ENCODE measurements at places on chromosomes 12 and 14.

DNA sequence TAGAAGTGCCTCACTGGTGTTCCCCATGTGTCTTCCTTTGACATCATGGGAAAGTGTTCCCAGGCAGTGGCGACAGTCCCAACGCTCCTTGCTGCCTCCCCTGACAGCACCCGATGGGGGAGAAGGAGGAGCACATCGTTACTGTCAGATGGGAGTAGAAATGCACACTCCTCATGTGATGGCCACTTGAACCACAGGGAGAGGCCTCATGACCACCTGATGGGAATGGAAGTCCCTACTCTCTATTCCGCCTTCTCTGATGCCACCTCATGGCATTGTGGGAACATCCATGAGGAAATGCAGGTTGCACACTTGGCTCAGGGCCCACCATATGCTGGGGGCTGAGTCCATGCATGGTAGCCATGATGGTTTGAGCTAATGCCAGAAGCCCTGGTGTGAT is 14.3 kb upstream of the CORO1C start:
- DNase-seq: no peak

DNA sequence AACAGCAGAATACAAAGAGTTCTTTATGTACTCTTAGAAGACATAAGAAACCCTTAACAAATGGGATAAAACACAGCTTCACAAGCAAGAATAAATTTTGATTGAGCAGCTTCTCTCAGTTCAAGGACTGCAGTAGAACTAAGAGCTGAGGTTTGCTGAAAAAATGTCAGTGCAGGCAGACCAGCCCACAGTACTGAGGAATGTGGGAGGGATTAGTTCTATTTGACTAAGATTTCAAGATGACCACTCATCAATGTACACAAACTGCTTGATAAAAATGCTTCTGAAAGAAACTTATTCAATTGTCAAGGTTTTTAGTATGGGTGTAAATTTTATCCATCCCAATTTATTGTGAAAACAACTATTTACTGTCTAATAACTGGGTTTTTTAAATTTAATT is 138.4 kb downstream of the SEC23A start:
- DNase-seq: no peak

DNA sequence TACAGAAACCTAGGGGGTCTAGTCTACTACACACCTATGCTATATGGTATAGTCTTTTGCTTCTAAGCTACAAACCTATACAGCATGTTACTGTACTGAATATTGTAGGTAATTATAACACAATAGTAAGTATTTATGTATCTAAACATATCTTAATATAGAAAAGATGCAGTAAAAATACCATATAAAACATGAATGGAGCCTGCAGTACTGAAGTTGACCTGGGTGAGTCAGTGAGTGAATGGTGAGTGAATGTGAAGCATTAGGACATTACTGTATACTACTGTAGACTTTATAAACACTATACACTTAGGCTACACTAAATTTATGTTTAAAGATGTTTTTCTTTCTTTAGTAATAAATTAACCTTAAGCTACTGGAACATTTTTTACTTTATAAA is 13.1 kb upstream of the ABCD2 start:
- no peak for DNase-seq

DNA sequence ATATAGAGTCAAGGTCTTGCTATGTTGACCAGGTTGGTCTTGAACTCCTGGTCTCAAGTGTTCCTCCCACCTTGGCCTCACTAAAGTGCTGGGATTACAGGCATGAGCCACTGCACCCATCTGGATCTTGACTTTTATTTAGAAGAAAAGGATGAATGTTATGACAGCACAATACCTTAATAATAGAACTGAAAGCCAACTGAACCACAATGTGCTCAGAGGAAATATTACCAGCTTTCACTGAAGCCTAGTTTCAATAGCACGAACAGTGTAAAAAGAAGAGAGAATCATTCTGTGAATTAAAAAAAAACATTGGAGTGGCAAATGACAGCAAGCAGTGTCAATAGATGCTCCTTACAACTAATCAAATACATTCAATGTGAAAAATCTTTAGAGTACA is 239.2 kb upstream of the RMST start:
- no peak for DNase-seq

DNA sequence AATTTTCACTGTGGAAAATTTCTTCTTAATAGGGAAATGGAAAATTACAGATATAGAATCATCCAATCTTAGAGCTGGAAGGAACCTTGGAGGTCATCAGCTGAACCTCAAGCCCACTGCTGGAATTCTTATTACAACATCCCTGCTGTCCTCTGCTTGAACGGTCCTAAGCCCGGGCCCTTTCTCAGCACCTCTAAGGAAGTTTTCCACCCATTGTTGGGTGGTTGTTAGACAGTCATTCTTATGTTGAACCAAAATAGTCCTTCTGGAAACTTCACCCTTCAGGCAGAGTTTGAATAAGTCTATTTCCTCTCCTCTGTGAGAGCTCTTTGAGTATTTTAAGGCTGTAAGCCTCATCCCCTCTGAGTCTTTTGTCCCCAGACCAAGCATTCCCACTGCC is 70.7 kb downstream of the ZFP36L1 start:
- no peak for DNase-seq

- no peak for DNase-seq
Measured at GRCh38 chr12:130117701-130118100, 44.6 kb upstream of the FZD10 start.

GRCh38 chr12:93019212-93019927 is 90.3 kb upstream of the EEA1 start:
- DNase-seq: no peak

GRCh38 chr12:2647186-2647585 is 147.6 kb upstream of the FKBP4 start:
- DNase-seq: no peak

GRCh38 chr14:61517911-61518384 is 177.4 kb upstream of the HIF1A start:
- no peak for DNase-seq

- DNase-seq: no peak
Measured at GRCh38 chr12:67626156-67626555, 22.4 kb upstream of the DYRK2 start.

- no peak for DNase-seq
Measured at GRCh38 chr12:911191-911826, 38.2 kb downstream of the RAD52 start.

GRCh38 chr14:23408307-23408630 is 196 bp upstream of the MYH6 start:
- DNase-seq: no peak

- DNase-seq: no peak
Measured at GRCh38 chr12:130680451-130680990, 35.6 kb downstream of the RIMBP2 start.

DNA sequence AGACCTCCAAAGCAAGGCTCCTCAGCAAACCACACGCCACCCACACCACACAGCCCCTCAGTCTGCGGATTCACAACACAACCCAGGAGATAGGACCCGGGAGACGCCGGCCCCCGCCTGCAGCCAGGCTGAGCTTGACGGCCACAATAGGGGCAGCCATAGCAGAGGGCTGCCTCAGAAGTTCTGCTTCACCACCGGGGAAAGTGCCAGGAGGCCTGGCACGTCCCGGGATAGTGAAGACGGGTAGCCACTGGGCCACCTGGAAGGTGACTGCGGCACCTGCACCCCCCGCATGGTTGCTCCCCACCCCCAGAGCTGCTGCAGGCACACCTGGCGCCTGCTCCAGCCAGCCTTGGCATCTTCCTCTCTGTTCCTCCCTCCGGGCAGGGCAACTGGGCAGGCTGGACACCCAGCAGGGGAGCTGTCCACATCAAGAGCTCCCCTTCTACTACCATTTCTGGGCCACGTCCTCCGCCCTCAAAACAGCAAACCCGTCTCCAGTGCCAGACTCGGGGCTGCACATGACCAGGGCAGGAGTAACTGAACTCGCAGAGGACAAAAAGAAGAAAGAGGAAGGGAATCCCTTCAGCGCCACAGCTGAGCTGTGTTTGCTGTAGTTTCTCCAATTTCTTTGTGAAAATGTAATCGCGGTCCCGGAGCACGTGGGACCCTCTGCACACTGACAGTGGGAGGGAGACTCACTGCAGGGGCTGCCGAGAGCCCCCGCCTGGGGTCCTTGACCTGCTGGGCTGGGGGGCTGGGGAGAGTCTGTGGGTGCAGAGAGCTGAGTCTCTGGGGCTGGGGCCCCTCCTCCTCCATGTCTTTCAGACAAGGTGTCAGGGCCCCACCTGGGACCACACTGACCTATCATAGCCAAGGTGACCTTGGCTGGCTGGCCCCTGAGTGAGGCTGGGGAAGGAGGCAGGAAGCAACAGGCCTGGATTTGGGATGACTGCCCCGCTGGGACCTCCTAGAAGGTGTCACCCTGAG is 74.2 kb upstream of the C14orf180 start:
- DNase-seq: no peak

- DNase-seq: no peak
Measured at GRCh38 chr12:116262741-116263140, 14.8 kb downstream of the MED13L start.

DNA sequence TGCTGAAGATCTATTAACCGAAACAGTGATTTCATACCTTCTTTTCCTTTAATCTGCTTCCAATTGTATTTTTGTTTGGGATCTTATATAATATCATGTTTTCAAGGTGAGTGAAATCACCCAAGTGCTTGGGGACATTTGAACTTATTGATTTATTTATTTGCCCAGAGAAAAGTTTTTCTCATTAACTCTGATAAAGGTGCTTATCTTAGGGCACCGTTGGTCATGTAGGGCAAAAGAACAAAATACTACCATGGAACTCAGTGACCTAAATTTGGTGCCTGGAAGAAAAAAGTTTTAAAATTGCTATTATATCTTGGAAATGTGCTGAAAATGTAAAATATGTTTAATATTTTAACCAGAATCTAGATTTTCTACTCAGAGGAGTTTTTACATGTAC is 207.4 kb upstream of the NPAS3 start:
- DNase-seq: no peak

All from cerebellar nuclear complex (tissue), 1 donor.